ENCODE measurements at places on chromosomes 2 and 18.

DNA sequence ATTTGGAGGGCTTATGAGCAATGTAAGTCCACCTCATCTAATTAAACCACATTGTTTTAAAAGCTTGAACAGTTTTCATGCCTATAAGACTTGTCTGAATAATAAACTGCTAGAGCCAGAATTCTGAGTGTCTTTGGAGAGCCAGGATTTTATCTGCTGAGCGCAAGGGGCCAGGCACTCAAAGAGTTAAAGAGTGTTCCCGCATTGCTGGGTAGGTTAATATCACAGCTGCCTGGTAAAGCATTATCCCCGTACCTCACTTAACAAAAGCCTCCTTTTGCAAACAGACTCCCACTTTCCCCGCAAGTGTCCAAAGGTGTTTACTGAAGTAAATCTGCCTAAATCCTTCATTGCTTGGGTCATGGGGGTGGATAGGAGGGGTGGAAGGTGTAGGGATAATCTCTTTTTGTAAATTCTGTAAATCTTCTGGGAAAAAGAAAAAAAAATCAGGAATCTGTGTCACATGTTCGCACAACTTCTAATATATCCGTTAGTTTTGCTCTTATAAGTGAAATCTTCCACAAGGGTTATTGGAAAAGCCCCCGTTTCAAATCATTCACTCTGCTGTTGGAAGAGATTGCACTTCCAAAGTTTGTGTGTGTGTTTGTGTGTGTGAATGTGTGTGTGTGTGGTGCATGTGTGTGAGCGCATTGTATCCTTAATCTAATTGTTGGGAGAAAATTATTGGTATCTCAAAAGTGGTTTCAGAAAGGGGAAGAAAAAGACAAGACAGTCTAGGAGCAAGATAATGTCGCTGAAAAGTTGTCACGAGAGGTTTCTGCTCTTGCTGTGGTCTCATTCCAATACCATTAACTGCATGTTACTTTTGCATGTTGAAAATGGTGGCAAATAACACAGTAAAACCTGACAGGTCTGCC is 10.7 kb downstream of the ZEB2 start:
- DNase-seq, result no peak

DNA sequence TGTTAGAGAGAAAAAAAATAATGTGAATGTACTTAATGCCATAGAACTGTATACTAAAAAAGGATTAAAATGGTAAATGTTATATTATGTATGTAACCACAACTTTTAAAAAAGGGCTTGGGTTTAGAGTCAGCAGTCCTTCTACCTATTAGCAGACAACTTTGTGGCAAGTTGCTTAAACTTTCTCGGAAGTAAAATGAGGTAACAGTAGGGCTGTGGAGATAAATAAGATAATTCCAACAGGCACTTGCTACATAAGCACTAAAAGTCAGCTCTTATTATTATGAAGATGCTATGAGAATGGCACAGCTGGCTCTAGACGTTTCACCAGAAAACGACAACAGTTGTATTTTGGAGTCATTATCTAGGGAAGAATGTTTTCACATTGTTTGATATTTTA is 31.3 kb downstream of the AAK1 start:
- no peak for DNase-seq

GRCh38 chr2:239806276-239806675 is 218.9 kb downstream of the NDUFA10 start:
- DNase-seq, result no peak

DNA sequence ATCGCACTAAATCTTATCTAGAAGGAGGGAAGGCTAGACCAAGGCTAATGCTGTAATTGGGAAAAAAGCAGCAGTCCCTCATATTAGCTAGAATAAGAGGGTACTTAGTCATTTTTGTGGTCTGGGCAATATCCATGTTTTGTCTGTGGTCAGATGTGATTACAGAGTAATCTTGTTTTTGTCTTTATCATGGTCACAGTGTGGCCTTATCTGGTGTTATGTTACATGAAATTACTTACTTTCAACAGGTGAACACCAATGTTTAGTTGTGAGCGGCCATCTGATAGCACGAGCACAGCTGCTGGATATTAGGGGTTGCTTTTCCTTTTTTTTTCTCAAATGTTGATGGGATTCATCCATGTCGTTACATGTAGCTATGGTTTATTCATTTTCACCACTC is 23.7 kb upstream of the PLEKHM3 start:
- no peak for DNase-seq

GRCh38 chr2:178530625-178531142 is 50.4 kb downstream of the PLEKHA3 start:
- no peak for DNase-seq

- DNase-seq, result no peak
Measured at GRCh38 chr2:204116159-204116792, 179.7 kb downstream of the ICOS start.

- DNase-seq, result peak; percentile 19
Measured at GRCh38 chr18:34787931-34788532, 77.9 kb downstream of the DTNA start.

GRCh38 chr18:62802523-62802922 is 87.2 kb downstream of the PHLPP1 start:
- DNase-seq, result no peak

Measured in activated CD8-positive, alpha-beta memory T cell treated with anti-CD3 and anti-CD28 coated beads for 4 hours (primary cell).